ENCODE measurements at places on chromosomes 1 and 21. TPM values are rescaled to one million over a fixed set of nuclear protein-coding genes. Genes with fewer than 3 reads are reported as not detected.

GRCh38 chr1:31927661-31927980, 10.5 kb downstream of the PTP4A2 start:
- no peak for DNase-seq

DNA sequence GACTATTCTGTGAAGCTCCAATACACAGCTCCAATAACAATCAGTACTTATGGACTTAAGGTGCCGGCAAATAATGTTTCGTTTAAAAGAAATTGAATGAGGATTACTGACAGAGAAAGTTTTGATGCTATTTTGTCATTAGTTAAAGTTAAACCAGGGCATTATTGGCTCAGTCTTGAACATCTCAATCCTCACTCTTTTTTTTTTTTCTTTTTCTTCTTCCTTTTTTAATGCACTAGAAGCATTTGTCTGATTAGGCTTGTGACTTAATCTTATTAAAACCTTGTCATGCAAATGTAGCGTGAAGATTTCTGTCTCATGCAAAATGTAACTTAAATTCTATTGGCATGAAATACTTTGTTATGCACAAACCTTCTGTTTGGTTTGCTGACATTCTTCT, 346.8 kb upstream of the ADGRL2 start:
- no peak for DNase-seq

The MOB3C gene
- 1.3 TPM for total RNA-seq

GRCh38 chr21:42308161-42308913, 6.9 kb downstream of the TFF3 start:
- DNase-seq: peak; percentile 27

DNA sequence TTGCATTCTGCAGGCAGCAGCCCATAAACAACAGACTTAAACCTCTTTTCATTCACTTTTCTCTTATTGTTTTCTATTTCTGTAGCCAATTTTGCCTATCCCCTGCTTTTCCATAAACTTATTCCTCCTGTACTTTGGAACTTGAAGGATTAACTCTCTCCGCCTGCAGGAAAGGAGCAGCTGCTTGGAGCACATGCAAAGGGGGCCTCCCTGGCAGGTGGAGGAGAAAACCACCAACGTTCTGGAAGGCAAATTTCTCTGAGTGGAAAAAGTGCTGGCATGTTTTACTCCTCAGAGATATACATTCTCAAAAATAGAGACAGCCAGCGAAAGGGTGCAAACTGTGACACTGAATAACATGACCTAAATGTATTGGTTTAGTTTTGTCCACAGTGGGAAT, 33.6 kb downstream of the RGS21 start:
- no peak for DNase-seq

GRCh38 chr1:92095874-92096273, 15.7 kb downstream of the BTBD8 start:
- DNase-seq: no peak

The WLS gene
- 9.5 TPM for total RNA-seq

DNA sequence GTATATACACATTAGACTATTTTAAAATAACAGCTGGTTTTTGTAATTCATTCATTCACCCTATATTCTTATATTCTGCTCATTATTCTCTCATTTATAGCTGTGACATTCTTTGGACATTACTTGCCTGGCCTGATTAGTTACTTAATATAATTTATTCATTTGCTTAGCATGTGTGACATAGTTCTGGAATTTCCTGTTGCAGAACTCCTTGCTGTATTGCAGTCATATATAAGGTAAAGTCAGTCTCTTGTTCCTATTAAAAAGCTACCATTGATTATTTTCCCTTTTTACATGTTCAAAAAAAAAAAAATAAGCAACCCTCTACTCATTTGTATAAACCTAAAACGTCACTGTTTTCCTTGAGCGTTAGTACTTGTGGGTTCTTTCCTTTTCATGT, 23.9 kb downstream of the GNAT2 start:
- DNase-seq: no peak

The DAB1 gene
- 14.3 TPM for total RNA-seq

GRCh38 chr21:24939291-24939690, 668.0 kb downstream of the MRPL39 start:
- DNase-seq: no peak

The LRRC53 gene
- total RNA-seq: not detected

GRCh38 chr1:2972011-2972878, 49.0 kb upstream of the ACTRT2 start:
- DNase-seq: no peak

GRCh38 chr1:234963904-234964702, 164.5 kb downstream of the TOMM20 start:
- no peak for DNase-seq

DNA sequence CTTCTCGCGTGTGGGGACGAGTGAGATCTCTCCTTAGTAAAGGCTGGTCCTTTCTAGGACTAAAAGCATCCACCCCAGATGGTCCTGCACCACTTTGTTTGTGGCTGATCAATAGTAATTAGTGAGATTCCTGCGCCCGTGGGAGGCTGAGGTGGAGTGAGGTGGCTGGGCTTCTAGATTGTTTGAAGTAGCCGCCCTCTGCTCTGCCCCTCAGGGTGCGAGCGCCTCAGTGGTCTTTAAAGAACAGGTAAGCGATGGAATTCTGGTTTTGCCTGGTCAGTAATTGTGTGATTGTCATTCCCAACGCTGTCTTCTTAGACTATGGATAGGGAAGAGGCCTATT, 20.7 kb downstream of the PEX14 start:
- DNase-seq: no peak

- DNase-seq: peak; percentile 1
Observed at GRCh38 chr1:196545222-196545621, 63.0 kb downstream of the KCNT2 start.

GRCh38 chr1:110879758-110880606, 7.0 kb downstream of the CD53 start:
- no peak for DNase-seq

DNA sequence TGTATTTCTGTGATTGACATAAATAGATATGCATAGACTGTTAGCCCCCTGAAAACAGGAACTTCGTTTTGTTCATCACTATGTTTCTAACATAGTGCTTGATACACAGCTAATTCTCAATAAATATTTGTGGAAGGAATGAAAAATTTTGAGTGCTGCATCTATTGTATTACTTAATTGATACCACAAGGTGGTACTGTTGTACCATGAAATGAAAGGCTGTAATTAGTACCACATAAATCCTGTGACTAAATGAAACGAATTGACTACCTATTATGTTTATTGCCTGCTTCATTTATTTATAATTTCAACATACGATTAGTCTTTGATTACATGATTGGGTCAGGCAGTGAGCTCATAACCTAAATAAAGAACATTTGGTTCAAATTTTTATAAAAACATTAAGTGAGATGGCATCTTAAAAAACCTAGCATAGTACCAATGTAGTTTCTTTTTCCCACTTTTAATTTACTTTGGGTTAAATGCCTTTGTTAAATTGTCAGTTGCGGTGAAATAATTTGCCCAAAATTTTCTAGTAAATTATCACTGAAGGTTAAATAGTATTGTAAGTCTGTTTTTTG, 15.0 kb upstream of the TGFB2 start:
- peak; percentile 37 for DNase-seq

GRCh38 chr1:246784621-246785493, 60.6 kb downstream of the SCCPDH start:
- no peak for DNase-seq

GRCh38 chr1:62368989-62369388, 49.8 kb upstream of the KANK4 start:
- DNase-seq: no peak

- no peak for DNase-seq
Observed at GRCh38 chr1:27660300-27660835, 11.6 kb downstream of the IFI6 start.

- no peak for DNase-seq
Observed at GRCh38 chr1:15459771-15460707, 3.5 kb downstream of the CELA2A start.

GRCh38 chr1:86708920-86709319, 4.5 kb downstream of the SH3GLB1 start:
- DNase-seq: no peak

The DESI2 gene
- total RNA-seq: 149 TPM

The SLC5A9 gene
- 6.4 TPM for total RNA-seq

The BARHL2 gene
- not detected for total RNA-seq

DNA sequence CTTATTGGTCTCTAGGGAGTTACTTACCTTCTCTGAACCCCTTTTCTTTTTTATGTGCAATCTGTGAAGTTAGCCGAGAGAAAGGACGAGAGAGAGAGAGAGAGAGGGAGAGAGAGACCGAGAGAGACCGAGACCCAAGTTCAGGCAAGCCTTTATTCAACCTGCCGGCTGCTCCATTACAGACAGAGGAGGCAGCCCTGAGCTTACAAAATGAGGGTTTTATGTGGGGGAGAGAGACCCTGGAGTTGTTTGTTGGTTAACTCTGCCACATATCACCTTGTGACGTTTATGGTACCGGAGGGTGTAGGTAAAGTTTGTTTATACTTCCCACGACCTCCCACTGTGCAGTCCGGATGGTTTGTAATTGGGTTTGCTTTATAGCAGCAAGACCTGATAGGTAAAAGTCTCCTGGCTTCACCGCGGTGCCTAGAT, 1.5 kb upstream of the MCOLN3 start:
- DNase-seq: no peak

The SPRR2G gene
- total RNA-seq: not detected

DNA sequence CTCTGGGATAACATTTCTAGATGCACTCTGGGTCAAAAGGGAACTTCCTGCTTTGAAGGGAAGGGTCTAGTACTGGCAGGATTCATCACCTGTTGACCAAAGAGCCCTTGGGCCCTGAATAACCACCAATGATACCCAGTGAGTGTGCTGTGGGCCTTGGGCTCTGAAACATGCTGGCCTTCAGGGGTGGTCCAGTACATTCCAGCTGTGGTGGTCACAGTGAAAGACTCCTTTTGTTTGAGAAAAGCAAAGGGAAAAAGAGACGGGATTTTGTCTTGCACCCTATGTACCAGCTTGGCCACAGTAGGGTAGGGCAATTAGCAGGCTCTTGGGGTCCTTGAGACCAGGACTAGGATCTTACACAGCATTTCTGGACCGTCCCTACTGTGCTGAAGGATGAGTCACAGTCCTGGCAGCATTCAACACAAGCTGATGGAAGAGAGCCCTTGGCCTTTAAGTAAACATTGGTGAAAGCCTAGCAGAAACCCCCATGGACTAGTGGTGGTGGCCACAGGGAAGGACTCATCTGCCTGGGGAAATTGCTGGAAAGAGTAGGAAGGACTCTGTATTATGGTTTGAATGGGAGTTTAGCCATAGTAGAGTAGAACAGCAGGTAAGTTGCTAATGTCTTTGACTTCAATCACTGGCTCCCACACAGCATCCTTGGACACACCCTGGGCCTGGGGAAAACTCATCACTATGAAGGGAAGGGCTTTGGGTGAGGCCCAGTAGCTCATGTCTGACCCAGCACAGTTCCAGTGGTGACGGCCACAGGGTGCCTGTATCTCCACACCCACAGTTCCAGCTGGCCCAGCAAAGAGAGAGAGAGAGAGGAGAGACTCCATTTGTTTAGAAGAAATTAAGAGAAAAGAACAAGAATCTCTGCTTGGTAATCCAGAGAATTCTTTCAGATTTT, 87.5 kb downstream of the COL24A1 start:
- DNase-seq: no peak

The PLEKHN1 gene
- 2.0 TPM for total RNA-seq

The CLIC6 gene
- 0.59 TPM for total RNA-seq

GRCh38 chr21:41600116-41600515, 92.2 kb upstream of the TMPRSS2 start:
- no peak for DNase-seq

GRCh38 chr1:63326473-63327380, 4.4 kb downstream of the FOXD3 start:
- peak; percentile 63 for DNase-seq

DNA sequence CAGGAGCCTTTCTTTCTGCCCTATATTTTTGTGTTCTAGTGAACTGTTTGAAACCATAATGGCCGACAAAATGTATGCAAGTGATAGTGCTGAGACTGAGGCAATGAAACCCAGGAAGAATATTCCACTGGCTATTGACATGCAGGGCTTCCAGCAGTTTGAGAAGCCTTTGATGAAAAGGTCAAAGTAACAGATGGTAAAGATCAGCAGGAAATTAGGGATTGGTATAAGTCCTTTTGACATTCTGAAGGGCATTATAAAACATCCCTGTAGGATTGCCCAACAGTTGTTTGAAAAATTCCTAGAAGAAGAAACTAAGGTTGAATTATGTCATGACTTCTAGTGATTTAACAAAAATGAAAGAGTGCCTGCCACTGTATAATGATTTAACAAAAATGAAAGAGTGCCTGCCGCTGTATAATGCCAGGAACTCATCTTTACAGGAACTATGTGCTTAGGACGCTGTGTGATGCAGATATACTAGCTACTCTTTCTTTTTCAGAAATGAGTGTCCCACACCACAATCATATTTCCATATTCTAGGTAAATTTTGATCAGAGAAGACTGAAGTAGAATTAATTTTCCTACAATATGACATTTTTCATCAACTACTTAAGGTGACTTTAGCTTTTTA, 283.9 kb upstream of the ST6GALNAC5 start:
- peak; percentile 2 for DNase-seq

The NAV1 gene
- total RNA-seq: 13.2 TPM

- no peak for DNase-seq
Observed at GRCh38 chr1:55243655-55244054, 28.5 kb upstream of the USP24 start.

GRCh38 chr1:236516929-236517704, 6.7 kb upstream of the LGALS8 start:
- DNase-seq: no peak

DNA sequence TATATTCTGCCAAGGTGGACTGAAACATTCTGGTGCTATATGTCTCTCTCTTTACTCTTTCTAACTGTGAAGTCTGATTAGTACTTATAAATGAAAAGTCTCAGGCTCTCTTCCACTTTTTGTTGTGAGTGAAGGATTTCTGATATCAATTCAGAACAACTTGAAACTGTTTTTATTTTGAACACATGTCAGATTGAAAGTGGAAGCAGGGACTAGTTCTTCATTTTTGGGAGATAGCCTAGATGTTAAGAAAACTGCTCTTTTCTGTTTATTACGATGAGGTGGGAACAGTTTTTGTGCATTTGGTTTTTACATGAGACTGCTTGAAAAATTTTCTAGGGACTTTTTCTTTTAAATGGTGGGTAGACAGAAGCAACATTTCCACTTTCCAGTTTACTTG, 14.5 kb upstream of the GBP3 start:
- no peak for DNase-seq

GRCh38 chr1:17149771-17150170, 30.5 kb upstream of the PADI2 start:
- DNase-seq: peak; percentile 72

GRCh38 chr21:38479641-38480525, 18.4 kb downstream of the ERG start:
- no peak for DNase-seq

DNA sequence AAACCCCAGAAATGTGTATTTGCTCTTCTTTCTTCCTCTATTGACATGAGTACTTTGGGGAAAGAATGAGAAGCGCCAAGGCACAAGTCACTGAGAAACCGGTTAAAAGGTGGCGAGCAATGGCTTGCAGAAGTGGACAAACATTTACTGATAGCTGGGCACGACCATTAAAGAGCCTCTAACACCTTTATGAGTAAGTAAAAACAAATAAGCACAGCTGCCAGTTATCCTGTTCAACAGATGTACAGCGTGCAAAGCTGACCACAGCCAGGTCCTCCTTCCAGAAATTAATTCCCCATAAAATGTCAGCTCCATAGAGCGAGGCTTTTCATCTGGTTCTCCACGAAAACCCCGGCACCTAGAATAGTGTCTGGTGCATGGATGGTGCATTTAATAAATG, 72.7 kb downstream of the CAPZB start:
- no peak for DNase-seq

The GDAP2 gene
- 29.2 TPM for total RNA-seq

Data from H7 (cell line).